ENCODE measurements at places on chromosomes 13 and 19.

DNA sequence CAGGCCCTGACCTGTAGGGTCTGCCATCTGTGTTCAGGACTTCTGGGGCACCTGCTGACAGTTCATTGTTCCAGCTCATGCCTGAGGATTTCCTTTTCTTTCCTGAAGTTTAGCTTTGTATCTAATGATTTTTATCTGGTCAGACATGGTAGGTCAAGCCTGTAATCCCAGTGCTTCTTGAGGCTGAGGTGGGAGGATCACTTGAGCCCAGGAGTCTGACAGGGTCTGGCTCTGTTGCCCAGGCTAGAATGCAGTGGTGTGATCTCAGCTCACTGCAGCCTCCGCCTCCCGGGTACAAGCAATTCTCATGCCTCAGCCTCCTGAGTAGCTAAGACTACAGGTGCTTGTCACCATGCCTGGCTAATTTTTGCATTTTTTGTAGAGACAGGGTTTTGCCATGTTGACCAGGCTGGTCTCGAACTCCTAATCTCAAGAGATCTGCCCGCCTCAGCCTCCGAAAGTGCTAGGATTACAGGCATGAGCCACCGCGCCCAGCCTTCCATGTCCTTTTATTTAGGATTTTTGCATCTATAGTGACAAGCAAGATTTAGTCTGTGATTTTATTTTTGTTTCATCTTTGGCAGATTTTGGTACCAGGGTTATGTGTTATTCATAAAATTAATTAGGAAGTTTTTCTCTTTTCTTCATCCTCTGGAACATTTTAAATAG lies 33.2 kb downstream of the CHST8 start:
- no peak for DNase-seq

GRCh38 chr13:96816261-96816660 lies 178.0 kb downstream of the OXGR1 start:
- no peak for DNase-seq

GRCh38 chr19:38831142-38831605 lies 420 bp downstream of the ECH1 start:
- DNase-seq: peak; percentile 27

DNA sequence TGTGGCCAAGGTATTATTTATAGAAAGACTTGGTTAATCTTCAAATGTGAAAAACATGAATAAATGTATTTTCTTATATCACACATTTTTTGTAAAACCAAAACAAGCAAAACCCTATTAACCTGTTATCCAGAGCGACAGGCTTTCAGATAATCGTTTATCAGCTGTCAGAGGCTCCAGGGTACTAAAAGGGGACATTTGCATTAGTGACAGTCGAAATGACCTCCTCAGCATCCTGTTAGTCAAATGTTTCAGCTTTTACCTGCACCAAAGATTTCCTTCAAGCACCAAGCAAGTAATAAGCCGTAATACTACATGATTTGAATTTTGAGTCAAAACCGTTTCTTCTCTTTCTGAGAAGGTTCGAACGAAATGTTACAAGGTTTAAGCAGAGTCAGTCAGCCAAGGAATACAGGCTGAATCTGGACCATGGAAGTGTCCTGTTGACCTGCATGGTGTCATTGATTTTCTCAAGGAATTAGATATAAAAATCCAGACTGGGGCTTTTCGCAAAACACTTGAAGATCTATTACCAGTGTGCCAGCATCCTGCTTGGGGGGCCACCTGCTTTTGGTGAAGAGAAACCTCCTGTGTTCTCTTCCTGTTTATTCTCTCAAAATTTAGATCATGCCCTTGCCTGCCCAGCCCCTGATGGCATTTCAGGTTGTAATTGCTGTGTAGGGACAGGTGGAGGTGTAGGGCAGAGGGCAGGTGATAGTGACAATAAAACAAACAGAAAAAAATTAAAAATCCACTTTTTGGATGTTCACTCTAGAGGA lies 11.3 kb upstream of the RFC3 start:
- DNase-seq: no peak

DNA sequence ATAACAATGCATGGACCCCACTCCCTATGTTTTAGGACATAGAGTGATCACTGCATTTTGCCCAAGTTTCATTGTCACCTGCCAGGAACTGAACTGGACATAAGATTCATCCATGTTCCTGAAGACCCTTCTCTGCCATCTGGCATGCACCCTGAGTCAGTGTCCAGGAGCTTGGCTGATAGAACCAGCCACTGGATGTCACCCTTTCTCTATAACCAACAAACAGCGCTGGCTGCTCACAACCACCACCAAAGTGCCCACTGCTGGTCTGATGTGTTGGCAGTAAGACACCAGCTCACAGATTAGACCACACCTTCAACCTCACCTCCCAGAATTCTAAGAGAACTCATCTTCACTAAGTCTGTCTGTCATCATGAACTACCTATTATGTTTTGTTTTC lies 333.4 kb downstream of the ITGBL1 start:
- no peak for DNase-seq

DNA sequence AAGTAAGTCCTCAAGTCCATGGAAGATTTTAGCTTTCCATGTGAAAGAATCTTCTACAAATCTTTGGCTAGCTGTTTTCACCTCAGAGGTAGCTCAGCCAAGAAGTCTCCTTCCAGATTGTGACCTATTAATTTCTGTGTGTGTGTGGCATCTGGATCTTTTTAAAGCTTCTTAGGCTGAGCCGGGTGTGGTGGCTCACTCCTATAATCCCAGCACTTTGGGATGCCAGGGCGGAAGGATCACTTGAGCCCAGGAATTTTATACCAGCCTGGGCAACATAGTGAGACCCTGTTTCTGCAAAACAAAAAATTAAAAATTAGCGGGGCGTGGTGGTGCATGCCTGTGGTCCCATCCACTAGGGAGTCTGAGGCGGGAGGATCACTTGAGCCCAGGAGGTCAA lies 13.4 kb upstream of the SLC44A2 start:
- no peak for DNase-seq

DNA sequence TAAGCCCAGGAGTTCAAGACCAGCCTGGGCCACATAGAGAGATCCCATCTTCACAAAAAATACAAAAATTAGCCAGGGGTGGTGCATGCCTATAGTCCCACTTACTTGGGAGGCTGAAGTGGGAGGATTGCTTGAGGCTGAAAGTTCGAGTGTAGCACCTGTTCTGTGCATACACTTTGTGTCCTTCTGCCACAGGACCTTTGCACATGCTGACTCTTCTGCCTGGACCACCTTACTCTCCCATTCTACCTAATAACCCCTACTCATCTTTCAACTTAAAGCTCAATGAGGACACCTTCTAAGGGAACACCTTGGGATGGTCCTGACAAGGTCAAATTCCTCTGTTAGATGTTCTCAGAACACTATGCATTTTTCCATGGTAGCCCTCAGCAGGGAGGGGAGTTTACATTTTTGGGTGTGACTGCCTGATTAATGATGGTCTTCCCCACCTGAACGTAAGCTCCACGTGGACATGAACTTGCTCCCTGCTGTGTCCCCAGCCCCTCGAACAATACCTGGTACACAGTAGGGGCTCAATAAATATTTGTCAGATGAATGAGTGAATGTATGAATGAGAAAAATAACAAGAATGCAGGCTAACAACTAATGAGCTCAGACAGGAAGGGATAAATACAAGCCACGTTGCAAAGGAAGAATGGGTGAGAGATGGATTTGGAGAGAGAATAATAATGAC lies 11.2 kb upstream of the IZUMO2 start:
- no peak for DNase-seq

GRCh38 chr13:92609376-92609775 lies 617.2 kb upstream of the GPC6 start:
- DNase-seq: no peak

DNA sequence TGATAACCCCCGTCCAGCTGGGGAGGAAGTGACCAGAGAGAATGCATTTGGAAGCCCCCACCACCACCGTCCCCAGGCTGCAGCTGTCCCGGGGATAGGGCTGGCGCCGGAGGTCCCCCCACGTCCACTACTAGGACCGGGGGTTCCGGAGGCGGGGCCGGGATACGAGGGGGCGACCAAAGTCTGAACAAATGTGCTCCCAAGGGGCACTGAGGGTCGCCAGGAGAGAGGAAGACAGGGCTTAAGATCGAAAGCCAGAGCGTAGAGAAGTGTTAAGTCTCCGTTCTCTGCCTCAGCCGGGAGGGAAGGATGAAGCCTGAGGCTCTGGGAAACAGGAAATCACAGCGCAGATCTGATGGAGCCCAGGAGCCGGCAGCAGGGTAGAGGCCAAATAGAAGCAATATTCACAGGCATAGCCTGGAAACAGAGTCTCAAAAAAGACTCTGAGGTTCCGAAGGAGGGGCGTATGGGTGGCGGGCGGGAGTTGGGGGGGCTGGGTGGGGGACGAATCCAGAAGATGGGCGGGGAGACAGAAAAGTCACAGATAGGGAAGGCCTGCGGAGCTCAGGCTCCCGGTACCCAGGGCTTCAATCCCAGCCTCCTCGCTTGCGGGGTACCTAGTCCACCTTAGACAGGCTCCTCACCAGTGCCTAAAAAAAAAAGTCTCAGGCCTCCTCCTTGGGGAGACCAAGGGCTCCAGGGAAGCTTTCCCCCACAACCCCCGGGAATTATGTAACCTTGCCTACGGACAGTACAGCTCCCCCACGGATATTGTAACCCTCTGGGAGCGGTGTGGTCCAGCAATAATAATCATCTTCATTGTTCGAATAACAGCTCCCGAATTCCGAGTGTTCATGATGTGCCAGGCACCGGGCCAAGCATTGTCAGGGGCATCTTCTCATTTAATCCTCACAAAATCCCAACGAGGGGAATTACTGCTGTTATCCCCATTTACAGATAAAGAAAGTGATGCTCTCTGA lies 1.1 kb upstream of the ERF start:
- DNase-seq: peak; percentile 73

- no peak for DNase-seq
Measured at GRCh38 chr19:53977991-53978731, 13.3 kb upstream of the CACNG6 start.
